ENCODE measurements at places on chromosomes 5 and 9.

- no peak for DNase-seq
These were observed 101.6 kb downstream of the SLC25A46 start for GRCh38 chr5:110840347-110840960.

DNA sequence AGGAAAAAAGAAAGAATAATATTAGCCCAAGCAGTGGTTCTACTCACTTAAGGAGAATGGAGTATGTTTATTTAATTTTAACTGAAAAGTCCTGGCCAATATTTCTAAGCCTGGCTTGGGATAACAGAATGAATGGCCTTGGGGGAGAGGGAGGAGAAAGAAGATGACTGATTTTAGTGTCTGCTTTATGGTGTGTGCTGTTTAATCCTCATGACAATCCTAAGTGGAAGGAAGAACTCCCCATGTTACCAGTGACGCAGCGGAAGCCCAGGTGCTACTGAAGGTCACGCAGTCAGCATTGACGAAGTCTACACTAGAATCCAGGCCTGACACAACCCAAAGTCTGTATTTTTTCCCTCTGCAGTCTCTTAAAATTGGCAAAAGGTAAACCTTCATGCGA lies 50.5 kb downstream of the PALM2AKAP2 start:
- DNase-seq, result no peak

- no peak for DNase-seq
These were observed 21.6 kb downstream of the SLC46A2 start for GRCh38 chr9:112869041-112869529.

DNA sequence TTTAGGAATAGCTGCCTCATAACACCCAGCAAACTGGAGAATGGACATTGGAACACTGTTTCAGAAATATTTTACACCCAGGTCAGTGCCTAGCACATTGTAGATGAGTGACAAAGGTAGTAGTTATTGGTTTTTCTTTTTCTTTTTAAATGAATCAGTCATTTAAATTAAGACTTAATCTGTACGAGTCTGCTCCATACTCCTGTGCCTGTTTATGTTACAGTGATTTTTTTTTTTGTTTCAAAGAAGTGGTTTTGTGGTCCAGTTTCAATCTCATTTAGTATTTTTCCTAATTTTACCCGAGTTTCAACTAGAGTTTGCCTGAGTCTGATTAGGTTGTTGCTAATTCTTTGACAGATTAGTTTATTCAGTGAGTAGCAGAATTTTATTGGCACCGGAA lies 16.2 kb downstream of the LMNB1 start:
- no peak for DNase-seq

- DNase-seq, result no peak
These were observed 20.2 kb downstream of the NIPSNAP3B start for GRCh38 chr9:104784098-104784497.

Measured in large intestine (tissue), 12 donors.